ENCODE measurements at places on chromosomes 4 and X.

GRCh38 chrX:20197641-20198210 lies 56.1 kb upstream of the EIF1AX start:
- DNase-seq: peak; percentile 10

DNA sequence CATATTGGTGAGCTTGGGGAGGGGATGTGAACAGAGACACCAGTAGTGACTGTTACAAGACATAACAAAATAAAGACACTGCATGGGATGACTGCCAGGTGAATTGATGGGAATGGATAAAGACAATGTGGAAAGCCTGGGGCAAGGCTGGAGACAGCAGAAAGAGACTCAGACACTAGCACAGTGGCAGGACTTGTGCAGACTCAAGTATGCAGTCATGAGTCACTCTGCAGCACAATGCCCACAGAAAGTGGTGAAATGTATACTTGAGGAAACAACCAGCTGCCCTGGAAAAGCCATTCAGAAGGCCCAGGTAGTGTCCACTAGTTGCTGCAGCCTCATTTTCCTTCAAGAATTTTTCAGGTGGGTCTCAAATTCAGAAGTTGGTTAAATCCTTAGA lies 452.3 kb downstream of the MID1IP1 start:
- no peak for DNase-seq

GRCh38 chrX:103704863-103705262 lies 5.8 kb upstream of the TMEM31 start:
- no peak for DNase-seq

DNA sequence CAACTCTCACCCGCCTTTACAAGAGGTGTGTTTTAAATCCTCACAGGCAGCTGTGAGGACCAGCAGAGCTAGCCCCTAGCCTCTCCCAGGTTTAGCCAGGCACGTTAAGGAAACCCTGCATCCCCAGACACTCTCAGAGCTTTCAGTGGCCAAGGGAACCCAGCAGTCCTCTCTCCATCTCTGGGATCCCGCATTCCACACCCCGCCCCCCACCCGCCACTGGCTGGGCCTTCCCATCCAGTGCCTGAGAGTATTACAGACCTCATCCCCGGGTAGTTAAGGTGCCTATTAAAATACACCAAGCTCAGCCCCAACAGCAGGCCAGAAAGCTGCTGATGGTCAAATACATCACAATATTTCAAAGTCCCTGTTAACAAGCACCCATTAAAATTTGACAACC lies 256.2 kb downstream of the BCOR start:
- DNase-seq: no peak

GRCh38 chr4:158968961-158969360 lies 133.9 kb upstream of the RAPGEF2 start:
- DNase-seq: no peak

GRCh38 chr4:92952426-92952825 lies 648.7 kb downstream of the GRID2 start:
- no peak for DNase-seq

DNA sequence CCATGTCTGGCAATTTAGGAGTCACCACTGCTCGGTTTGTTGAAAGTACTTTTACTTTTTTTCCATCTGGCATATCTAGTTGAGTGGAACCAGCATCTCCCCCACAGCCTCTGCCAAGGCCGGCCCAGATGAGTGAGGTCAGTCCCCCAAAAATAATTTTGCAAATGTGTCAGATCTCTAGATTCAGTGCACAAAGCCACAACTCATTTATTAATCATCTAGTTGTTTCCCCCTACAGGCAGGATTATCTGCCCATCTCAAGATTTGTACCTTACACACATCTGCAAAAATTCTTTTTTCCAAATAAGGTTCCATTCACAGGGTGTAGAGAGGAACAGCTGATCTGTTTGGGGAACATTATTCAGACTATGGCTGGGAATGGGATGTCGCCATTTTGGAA lies 174.0 kb upstream of the MXRA5 start:
- no peak for DNase-seq

DNA sequence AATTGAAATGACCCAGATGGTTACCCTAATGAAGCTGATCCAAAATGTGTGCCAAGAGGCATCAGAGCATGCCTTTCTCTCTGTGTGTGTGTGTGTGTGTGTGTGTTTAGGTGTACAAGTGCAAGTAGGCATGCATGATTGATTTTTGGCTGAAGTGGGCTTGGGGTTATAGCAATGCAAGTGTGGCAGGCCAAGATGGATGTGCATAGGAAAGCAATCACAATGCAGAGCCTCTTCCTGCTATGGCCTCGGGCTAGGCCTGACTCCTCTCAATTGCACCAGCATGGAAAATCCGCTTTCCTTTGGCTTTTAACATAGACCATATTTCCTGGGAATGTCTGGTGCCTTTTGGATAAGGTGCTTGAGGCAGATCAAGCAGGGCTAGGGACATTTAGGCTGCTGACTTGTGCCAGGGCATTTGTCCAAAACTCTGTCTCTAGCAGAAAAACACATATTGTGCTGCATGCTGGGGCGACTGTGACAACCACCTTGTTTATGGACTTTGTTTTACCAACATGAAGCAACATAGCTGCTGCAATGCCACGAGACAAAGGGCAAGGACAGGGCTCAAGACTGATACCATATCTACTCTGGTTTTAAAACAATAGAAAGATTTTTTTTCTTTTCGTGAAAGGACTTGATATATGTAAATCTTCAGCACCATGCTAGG lies 395.7 kb downstream of the RAPGEF2 start:
- no peak for DNase-seq

DNA sequence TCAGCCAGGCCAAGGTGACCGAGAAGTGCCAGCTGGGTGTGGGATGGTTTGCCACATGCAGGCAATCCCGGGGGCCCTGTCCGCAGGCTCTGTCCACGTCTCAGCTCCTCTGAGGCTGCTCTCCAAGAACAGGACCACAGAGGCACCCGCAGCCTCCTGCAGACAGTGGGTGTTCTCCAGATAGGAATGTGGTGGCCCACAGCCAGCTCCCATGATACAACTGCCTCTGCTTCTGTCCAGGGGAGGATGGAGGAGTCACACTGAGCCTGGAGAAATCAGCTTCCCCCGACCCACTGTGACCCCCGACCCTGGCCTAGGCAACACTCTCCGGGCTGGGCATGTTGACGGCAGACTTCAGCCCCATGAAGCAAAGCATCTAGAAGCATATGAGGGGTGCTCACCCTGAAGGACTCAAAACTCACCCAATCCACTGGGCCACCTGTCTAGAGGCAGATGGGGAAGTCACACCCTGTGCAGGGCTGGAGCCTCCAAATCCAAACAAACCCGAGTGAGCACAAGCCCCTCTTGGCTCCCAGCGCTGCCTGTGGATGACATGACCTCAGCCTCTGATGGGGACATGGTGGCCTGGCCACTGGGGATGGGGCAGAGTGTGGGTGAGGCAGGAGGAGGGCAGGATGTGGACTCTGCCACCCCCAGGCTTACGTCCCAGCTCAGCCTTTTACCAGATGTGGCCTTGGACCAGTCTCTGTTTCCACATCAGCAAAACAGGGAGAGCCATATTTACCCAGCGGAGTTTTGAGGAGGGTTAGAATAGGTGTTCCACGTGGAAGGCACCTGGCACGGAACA lies 102.3 kb downstream of the PSAPL1 start:
- DNase-seq: peak; percentile 62

- DNase-seq: peak; percentile 18
These were observed 132.2 kb upstream of the FAM47B start for GRCh38 chrX:34810364-34810763.

- no peak for DNase-seq
These were observed 48.6 kb upstream of the PPP2R2C start for GRCh38 chr4:6520978-6521377.

DNA sequence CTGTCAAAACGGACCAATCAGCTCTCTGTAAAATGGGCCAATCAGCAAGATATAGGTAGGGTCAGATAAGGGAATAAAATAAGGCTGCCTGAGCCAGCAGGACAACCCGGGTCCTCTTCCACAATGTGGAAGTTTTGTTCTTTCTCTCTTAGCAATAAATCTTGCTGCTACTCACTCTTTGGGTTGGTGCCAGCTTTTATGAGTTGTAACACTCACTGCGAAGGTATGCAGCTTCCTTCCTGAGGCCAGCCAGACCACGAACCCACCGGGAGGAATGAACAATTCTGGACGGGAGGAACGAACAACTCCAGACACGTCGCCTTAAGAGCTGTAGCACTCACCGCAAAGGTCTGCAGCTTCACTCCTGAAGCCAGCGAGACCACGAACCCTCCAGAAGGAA lies 287.8 kb downstream of the RAPGEF2 start:
- peak; percentile 94 for DNase-seq

DNA sequence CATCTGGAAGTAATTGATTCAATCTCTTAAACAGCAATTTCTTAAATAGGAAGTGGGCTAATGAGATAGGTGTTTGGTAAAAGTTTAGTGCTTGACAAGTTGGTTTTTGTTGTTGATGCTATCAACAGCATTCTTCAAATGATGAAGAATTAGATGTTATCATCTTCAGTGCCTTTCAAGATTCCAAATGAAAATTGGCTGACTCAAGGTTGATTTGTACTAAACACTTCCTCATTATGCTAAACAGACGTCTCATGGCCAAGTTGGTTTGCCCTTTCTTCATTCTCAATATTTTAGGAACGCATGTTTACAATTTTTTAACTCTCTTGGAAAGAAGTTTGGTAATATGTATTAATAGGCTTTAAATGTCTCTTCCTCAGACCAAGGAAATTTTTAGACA lies 86.0 kb downstream of the MID1IP1 start:
- DNase-seq: peak; percentile 1

DNA sequence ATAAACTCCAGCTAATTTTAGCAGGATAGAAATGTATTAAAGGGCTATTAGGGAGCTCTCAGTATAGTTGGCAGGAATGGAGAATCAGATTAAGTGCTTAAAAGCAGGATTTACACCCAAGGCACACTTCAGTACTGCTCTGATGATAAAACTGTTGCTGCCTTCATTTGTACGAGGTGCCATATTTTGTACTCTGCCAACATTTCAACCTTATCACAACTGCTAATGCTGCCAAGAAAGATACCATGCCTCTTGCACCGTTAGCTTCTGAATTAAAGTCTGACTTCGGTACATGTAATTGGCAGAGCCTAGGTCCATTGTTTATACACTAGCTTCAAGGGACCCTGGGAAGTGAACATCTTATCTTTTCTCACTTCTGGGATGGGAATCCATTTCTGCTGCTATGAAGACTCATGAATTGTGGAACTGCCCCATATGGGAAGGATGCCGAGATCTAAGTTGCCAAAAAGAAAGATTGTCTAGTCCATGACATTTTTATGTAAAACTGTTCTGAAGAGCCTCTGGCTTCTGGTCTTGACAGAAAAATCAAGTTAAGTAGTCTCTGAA lies 624.0 kb upstream of the IGFBP7 start:
- no peak for DNase-seq

DNA sequence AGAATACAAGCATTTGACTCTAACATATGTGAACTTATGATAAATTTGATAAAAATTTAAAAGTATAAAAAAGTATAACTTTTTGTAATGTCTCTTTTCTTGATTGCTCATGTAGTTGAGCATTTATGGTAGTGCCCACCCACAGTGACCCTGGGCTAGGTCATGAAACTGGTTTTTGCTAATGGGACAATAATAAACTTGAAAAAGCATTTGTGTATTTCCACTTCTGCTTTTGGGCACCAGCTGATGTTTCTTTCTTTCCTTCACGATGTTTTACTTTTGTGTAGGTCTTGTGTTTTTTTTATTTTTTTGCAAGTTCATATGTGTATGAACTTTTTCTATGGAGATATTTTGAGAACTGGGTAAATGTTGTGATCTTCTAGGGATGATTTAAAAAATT lies 313.1 kb downstream of the CBLL2 start:
- DNase-seq: no peak

DNA sequence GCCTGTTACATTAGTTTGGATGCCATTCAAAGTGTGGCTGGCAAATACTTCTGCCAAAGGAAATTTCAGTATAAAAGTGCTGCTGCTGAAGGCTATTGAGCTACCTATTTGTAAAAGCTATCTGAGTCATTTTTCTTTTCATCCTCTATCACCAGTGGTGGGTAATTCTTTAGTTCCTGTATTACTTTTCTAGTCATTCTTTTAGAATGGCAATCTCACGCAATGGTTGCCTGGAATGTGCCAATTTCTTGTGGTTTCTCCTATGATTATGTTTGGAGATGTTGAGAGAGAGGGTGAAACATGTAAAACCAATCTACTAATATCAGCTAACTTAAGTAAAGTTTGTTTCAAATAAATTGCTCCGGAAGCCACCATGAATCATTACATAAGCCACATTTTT lies 685.0 kb downstream of the RAPGEF2 start:
- no peak for DNase-seq

GRCh38 chr4:74166135-74166534 lies 8.2 kb downstream of the MTHFD2L start:
- DNase-seq: no peak

DNA sequence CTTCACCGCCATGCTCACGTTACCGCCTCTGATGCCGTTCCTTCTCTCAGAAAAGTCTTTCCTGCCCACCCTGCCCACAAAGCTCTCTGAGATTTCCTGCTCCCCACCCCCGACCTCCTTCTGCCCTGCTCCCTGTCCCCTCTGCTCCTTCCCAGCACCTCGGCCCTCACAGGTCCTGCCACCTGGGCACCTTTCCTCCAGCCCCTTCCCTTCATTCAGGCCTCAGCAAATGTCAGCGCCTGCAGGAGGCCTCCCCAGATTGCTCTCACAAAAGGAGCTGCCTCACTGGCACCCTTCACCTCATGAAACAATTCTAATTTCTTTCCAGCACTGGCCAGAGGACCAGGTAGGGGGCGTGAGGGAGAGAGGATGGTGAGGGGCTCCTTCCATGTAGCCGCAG lies 33.6 kb upstream of the MXD4 start:
- no peak for DNase-seq

DNA sequence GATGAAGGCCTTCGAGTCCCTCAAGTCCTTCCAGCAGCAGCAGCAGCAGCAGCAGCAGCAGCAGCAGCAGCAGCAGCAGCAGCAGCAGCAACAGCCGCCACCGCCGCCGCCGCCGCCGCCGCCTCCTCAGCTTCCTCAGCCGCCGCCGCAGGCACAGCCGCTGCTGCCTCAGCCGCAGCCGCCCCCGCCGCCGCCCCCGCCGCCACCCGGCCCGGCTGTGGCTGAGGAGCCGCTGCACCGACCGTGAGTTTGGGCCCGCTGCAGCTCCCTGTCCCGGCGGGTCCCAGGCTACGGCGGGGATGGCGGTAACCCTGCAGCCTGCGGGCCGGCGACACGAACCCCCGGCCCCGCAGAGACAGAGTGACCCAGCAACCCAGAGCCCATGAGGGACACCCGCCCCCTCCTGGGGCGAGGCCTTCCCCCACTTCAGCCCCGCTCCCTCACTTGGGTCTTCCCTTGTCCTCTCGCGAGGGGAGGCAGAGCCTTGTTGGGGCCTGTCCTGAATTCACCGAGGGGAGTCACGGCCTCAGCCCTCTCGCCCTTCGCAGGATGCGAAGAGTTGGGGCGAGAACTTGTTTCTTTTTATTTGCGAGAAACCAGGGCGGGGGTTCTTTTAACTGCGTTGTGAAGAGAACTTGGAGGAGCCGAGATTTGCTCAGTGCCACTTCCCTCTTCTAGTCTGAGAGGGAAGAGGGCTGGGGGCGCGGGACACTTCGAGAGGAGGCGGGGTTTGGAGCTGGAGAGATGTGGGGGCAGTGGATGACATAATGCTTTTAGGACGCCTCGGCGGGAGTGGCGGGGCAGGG lies 568 bp downstream of the HTT start:
- peak; percentile 58 for DNase-seq

GRCh38 chrX:47846040-47846439 lies 9.3 kb downstream of the ZNF81 start:
- no peak for DNase-seq

- no peak for DNase-seq
These were observed 15.3 kb upstream of the TMPRSS11D start for GRCh38 chr4:67899096-67899495.

- no peak for DNase-seq
These were observed 7.2 kb upstream of the FAM9C start for GRCh38 chrX:13051529-13052172.

All from HFFc6 (cell line).